ENCODE measurements at places on chromosomes 1 and 21. TPM values are rescaled to one million over a fixed set of nuclear protein-coding genes. Genes with fewer than 3 reads are reported as not detected.

The C4BPA gene
- total RNA-seq: 0.50 TPM

The GUCA2B gene
- total RNA-seq: 0.37 TPM

The PRCC gene
- total RNA-seq: 71.0 TPM

The AMPD1 gene
- total RNA-seq: not detected

The HHIPL2 gene
- total RNA-seq: 11.1 TPM

The ZRANB2 gene
- 30.5 TPM for total RNA-seq

The BATF3 gene
- 32.8 TPM for total RNA-seq

The CD244 gene
- not detected for total RNA-seq

The MYOCOS gene
- not detected for total RNA-seq

The HAX1 gene
- total RNA-seq: 94.7 TPM

All from A549 treated with AZD2906 at 1 μM for 4 hours (cell line).